ENCODE measurements at places on chromosomes 2 and 18.

- H3K36me3 ChIP-seq, result no peaks in the 10 kb centered on the region
- no peak for DNase-seq
- H3K27me3 ChIP-seq, result no peaks in the 10 kb centered on the region
- no peaks in the 10 kb centered on the region for H3K4me1 ChIP-seq
Measured at GRCh38 chr2:141943918-141944317, 186.9 kb downstream of the LRP1B start.

DNA sequence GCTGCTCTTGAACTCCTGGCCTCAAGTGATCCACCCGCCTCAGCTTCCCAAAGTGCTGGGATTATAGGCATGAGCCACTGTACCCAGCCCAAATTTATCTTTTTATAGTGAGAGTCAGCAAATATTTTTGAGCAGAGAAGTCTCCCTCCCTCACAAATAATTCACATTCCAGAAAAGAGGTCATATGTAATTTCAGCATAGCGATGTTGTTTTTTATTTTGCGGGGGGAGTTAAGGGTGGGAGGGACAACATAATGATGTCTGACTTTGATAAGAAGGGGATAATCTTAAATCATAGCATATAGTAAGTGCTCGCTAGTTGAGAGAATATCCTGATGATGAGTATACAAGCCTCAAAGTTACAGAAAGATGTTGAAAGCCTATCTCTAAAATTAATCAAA lies 1090.2 kb upstream of the ACVR2A start:
- H3K27ac ChIP-seq, result no peak overlapping the region
- no peak overlapping the region for H3K4me3 ChIP-seq
- H3K27me3 ChIP-seq, result no peaks in the 10 kb centered on the region
- DNase-seq, result no peak

DNA sequence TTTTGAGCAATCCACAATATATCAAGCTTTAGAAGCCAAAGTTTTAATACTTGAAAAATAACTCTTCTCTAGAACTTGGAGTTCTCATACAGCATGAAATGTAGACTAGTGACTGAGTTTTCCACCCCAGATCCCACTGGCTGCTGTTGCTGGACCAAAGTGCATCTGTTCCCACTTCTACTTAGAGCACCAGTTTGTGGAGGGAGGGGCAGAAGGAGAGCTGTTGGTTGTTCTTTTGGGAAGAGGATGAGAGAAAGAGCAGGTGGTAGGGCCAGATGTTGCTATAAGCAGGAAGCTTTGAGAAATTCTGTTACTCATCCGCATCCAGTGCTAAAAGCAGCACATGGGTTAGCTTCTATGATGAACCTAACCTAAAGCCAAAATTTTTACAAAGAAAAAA lies 59.0 kb downstream of the MBD2 start:
- no peaks in the 10 kb centered on the region for H3K4me1 ChIP-seq
- no peaks in the 10 kb centered on the region for H3K27me3 ChIP-seq
- no peaks in the 10 kb centered on the region for H3K36me3 ChIP-seq
- no peak overlapping the region for H3K4me3 ChIP-seq

GRCh38 chr18:62331581-62332356 lies 6.7 kb downstream of the TNFRSF11A start:
- no peak overlapping the region for H3K27ac ChIP-seq
- no peaks in the 10 kb centered on the region for H3K36me3 ChIP-seq
- no peak for DNase-seq
- peaks cover 25% of the 10 kb centered on the region for H3K4me1 ChIP-seq
- H3K4me3 ChIP-seq, result no peak overlapping the region

- no peak for DNase-seq
- no peaks in the 10 kb centered on the region for H3K27me3 ChIP-seq
- H3K4me1 ChIP-seq, result peaks cover 8% of the 10 kb centered on the region
Measured at GRCh38 chr18:58315739-58316215, 271.8 kb downstream of the NEDD4L start.

- no peaks in the 10 kb centered on the region for H3K27me3 ChIP-seq
- H3K27ac ChIP-seq, result no peak overlapping the region
- DNase-seq, result no peak
- no peaks in the 10 kb centered on the region for H3K4me1 ChIP-seq
Measured at GRCh38 chr2:133324150-133324561, 244.1 kb downstream of the NCKAP5 start.

DNA sequence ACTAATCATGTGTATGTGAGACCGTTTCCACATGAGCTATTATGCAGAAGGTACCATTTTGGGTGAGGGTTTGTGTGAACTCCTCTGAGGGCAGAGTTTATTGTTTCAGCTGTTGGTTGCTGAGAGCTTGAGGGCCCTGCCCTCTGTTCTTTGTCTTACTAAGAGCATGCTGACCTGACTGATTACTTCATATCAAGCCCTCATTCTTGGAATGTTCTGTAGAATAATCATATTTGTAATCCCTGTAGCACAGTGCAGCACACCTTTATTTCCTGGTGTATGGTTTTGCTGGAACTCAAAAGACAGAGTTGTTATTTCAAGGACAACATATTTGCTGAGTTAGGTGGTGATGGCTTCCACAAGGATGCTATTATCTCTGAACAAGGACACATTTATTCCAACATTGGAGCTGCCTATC lies 118.5 kb downstream of the GALNT3 start:
- no peak overlapping the region for H3K27ac ChIP-seq
- no peaks in the 10 kb centered on the region for H3K4me1 ChIP-seq
- no peak overlapping the region for H3K4me3 ChIP-seq
- no peaks in the 10 kb centered on the region for H3K27me3 ChIP-seq
- no peaks in the 10 kb centered on the region for H3K36me3 ChIP-seq

- DNase-seq, result no peak
- H3K4me1 ChIP-seq, result no peaks in the 10 kb centered on the region
- H3K27me3 ChIP-seq, result no peaks in the 10 kb centered on the region
Measured at GRCh38 chr2:197613509-197613987, 61.8 kb downstream of the RFTN2 start.

DNA sequence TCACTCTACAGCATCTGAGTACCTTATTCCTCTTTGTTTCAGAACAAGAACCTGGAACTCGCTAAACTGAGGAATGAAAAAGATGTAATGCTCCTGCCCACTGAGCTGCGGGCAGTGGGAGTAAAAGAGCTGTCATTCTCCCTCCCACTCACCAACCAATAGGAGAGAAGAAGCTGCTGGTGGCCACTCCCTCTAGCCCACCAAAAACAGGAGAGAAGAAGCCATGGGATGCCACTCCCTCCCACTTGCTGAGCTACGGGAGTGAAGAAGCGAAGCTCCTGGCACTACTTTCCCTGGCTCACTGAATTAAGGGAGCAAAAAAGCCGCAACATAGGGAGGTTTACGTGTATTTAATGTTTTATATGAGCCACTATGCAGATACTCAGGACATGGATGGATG lies 53.7 kb downstream of the RIT2 start:
- no peaks in the 10 kb centered on the region for H3K4me1 ChIP-seq
- H3K36me3 ChIP-seq, result no peaks in the 10 kb centered on the region
- no peaks in the 10 kb centered on the region for H3K27me3 ChIP-seq
- H3K27ac ChIP-seq, result no peak overlapping the region

DNA sequence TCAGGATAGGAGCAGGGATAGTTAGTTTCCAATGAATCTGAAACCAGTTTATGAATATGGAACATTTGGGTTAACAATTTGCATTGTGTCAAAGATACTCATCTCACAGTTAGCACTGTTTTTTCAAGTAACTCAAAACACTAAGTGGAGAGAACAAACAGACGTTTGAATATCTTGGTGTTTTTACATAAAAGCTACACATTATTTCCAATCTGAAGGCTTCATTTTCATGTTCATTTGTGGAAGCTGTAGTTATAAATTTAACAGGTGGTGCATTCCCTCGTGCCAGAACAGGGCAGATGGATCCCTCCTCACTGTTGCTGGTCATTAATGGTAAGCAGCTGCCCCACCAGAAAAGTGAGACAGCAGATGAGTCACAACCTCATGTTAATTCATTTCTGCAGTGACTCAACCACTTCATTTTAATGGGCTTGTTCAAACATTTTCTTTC lies 286.9 kb downstream of the TMX3 start:
- no peaks in the 10 kb centered on the region for H3K27me3 ChIP-seq
- no peak overlapping the region for H3K27ac ChIP-seq
- no peak overlapping the region for H3K4me3 ChIP-seq
- H3K4me1 ChIP-seq, result no peaks in the 10 kb centered on the region

DNA sequence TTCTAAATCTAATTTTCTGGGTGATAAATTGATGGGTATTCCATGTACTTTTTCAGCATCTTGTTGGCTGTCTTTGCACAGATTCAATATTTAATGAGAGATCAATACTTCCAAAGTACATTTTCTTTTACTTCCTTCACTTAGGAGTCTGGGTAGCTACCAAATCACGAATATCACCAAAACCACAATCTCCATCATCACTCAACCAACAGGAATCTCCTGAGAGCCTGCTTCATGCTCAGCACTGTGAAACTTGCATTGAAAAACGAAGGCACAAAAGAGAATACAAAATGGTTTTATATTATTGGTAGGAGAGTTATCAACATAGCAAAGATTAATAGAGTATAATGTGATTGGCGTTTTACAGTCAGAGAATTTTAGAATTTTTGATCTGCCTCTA lies 261.5 kb upstream of the DSEL start:
- H3K27ac ChIP-seq, result no peak overlapping the region
- H3K4me1 ChIP-seq, result no peaks in the 10 kb centered on the region
- H3K4me3 ChIP-seq, result no peak overlapping the region
- no peak for DNase-seq

GRCh38 chr2:77336013-77336412 lies 186.2 kb downstream of the LRRTM4 start:
- H3K27ac ChIP-seq, result no peak overlapping the region
- no peaks in the 10 kb centered on the region for H3K36me3 ChIP-seq
- no peak overlapping the region for H3K4me3 ChIP-seq
- no peaks in the 10 kb centered on the region for H3K27me3 ChIP-seq
- no peaks in the 10 kb centered on the region for H3K4me1 ChIP-seq

DNA sequence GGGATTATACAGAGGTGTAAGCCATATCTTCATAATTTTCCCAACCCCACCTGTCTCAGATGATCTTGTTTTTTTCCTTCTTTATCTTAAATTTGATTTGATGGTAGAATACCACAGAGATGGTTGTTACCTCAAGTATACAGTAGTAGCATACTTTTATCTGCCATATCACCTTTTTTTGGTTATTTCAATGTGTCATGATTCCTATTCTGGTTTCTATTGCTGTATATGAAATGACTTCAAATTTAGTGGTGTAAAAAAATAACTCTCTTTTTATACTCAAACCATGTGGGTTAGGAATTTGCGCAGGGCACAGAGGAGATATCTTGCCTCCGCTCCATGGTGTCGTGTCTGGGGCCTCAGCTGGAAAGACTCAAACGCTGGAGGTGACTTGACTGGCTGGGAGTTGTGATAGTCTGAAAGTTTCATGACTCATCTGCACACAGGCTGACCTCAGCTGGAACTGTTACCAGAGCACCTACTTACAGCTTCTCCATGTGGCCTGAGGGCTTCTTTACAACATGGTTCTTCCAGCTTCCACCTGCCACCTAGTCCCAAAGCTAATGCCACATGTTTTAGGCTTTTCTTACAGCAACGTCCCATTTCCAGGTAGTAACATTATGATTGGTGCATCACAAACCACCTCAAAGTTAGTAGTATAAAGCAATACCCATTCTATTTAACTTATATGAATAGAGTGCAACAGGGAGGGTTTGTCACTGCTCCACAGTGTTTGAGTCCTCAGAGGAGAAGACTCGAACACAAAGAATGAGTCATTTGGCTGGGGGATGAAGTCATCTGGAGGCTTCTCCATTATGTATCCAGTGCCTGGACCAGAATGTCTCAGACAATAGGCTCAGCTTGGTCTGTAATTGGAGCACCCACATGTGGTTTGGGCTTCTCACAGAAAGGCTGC lies 82.3 kb upstream of the XPO1 start:
- H3K36me3 ChIP-seq, result no peaks in the 10 kb centered on the region
- H3K4me3 ChIP-seq, result no peak overlapping the region
- no peaks in the 10 kb centered on the region for H3K4me1 ChIP-seq
- H3K27me3 ChIP-seq, result no peaks in the 10 kb centered on the region
- H3K27ac ChIP-seq, result no peak overlapping the region
- DNase-seq, result peak; percentile 60

- no peaks in the 10 kb centered on the region for H3K36me3 ChIP-seq
- DNase-seq, result no peak
- H3K27me3 ChIP-seq, result no peaks in the 10 kb centered on the region
- no peaks in the 10 kb centered on the region for H3K4me1 ChIP-seq
- H3K4me3 ChIP-seq, result no peak overlapping the region
Measured at GRCh38 chr2:853203-853870, 97.3 kb upstream of the SNTG2 start.

DNA sequence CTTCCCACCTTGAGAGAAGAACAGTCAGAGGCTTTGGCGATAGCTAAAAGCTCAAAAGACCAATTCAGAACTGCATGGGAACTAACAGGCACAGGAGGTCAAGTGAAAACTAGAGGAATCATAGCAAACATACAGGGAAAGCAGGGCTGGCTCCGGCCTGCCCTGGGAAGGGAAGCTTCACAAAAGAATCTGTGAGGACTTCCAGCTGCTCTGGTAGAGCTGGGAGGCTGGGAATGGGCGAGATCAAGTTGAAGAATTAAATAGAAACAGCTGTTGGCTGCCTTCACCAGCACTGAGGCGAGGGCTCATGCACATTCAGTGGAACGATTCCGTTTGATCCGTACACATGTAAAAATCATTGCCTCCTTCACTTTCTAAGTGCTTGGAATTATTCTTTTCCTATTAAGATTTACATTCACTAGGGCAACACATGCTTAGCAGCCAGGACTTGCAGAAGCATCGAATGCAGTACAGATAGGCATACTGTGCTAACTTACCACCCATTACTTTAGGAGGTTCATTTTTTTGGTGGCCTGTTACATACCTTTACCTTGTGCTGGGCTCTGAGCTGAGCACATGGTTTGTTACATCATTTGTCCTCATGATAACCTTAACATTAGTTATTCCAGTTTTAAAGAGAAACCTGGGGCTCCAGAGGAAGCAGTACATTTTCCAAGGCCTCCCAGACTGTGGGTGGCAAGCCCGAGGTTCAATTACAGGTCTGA lies 125.4 kb upstream of the RNF152 start:
- DNase-seq, result no peak
- no peaks in the 10 kb centered on the region for H3K36me3 ChIP-seq
- no peaks in the 10 kb centered on the region for H3K27me3 ChIP-seq
- H3K4me1 ChIP-seq, result no peaks in the 10 kb centered on the region
- no peak overlapping the region for H3K27ac ChIP-seq

DNA sequence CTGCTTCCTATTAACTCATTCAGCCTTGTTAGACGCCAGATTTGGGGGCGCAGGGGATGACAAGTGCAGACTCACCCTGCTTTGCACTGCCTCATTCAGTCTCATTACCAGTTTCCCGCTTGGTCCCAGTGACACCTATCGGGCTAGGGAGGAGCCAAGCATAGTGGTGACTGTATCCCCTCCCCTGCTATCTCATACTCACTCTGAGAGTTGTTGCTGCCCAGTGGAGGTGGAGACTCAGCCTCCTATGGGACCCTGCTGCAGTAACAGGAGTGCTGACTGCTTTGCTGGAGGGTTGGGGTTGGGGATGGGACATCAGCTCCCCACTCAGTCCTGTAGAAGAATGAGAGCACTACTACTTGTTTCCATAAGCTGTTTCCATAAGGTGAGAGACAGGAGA lies 21.3 kb upstream of the PIK3C3 start:
- H3K4me1 ChIP-seq, result no peaks in the 10 kb centered on the region
- H3K36me3 ChIP-seq, result no peaks in the 10 kb centered on the region
- H3K4me3 ChIP-seq, result no peak overlapping the region
- no peak overlapping the region for H3K27ac ChIP-seq
